SK-N-SH treated with all-trans-retinoic acid at 6 μM for 48 hours (cell line): ENCODE measurements at places on chromosomes 5 and 9.

DNA sequence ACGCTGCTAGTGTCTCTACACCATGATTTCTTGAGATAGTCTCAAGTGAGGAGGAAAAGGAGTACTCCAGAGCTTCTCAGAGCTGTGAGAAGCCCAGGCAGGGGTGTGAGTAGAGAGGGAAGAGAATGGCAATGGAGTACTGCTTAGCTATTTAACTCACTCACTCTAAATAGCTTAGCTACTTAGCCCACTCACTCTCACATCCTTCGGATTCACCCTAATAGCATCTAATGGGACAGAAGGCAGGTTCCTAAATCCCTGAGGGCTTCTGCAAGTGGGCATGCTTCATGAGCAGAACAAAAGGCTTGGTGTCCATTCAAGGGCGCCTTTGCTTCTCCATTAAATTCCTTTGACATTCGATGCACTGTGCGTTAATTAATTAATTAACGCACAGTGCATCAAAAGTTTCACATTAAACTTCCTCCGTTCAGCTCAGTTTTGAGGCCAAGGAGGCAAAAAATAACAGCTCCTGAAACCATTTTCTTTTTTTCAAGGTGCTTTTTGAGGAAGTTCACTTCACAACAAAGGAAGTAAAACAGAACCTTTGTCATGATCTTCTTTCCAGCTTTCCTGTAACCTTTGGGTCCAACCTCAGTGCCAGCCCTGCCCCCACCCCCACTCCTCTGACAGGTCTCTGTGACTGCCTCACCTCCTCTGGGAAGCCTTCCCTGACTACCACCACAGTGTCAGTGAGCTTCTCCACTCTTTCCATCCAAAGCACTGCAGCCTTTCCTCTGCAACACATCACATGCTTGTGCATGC, 294.0 kb downstream of the SEC61B start:
- ATAC-seq, result no peak

DNA sequence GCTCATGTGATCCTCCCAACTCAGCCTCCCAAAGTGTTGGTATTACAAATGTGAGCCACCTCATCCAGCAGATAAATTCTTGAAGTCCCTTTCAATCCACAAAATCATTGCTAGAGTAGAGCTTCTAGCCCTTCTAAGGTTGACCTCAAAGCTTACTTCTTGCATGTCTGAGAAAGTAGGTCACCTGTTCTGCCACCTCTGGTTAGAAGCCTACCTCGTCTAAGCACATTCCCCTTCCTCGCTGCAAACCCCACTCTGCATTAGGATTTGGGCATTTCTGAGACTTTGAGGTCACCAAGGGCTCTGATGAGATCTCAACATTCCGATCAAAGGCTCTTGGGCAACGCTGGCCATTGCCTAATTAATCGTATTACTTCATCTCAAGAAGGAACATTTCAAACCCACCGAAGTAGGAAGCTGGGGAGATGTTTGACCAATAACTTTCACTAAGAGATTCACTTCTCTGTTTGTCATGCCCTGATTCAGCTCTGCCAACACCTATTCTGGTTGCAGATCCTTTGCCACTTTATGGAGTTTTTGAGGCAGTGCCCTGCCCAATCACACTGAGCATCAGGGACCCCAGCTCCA, 8.6 kb downstream of the ADAM19 start:
- no peak for ATAC-seq

GRCh38 chr9:462606-463005, 247.9 kb downstream of the DOCK8 start:
- no peak for ATAC-seq

DNA sequence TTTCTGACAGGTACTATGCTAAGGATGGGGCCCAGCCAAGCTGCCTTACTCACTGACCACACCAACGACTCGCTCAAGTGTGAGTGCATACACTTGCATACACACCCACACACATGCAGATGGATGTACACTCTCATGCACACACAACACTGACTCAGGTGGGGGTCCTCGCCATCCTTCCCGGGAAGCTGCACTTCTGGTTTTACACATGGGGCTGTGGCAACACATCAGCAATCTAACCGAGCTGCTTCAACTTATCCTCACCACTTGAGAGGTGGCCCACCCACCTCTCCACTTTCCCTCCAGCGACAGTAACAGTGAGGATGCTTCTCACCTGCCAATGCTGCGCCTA, 67.2 kb upstream of the SLC25A51 start:
- ATAC-seq, result no peak

DNA sequence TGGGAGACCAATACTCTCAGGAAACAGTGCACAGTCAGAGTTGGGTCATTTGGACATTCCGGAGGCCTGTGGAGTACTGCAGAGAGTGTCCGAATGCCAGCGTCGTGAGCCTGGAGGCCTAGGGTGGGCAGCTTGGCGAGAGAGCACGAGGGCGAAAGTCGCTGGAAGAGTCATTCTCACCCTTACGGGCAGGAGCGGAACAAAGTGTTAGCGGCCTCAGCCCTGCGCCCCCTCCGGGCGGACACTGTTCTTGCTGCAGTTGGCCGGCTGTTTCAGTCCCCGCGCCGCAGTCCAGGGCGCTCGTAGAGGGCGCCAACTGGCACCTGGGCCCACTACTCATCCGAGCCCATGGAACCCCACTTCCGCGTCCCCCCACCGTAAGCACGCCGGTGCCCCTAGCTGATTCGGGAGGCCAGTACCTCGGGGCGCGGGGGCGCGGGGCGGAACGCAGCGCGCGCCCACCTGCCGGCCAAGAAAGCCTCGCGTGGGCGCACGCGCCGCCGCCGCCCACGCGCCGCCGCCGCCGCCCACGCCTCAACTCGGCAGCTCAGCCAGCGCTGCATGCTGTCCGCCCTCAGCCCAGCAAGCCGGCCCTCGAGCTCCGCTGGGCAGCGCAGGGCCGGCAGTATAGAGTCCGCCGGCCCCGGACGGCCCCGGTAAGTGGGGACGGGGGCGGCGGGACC, 99.7 kb upstream of the CCL21 start:
- ATAC-seq, result peak; percentile 70

DNA sequence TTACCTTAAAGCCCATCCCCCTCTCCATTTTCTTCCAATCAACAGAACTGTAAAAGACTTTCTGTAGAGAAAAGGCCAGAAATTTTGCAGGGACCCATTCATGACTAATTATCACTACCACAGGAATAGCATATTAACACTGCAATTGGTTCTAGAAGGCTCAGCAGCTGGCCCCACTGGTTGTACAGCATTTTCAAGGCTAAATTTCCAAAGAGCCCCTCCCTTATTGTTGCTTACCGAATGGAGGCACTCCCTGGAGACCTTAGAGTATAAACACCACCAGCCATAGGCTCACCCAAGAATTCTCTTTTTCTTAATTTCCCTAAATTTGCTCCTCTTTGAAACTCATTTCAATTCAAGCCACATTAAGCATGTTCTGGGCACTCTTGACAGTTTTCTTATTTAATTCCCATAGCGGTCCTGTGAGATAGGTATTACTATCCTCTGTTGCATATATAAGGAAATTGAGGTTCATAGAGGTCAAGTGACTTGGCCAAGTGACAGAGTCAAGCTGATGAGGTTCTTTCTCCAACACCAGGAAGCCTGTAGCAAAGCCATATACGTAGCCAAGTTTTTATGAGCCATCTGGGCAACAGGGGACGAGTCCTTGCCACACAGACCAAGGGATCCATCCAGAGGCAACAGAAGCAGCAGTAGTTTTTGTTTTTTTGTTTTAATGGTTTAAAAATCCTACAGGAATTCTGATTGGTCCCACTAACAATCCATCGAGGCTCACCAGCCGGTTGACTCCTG, 83.9 kb upstream of the NR5A1 start:
- no peak for ATAC-seq

DNA sequence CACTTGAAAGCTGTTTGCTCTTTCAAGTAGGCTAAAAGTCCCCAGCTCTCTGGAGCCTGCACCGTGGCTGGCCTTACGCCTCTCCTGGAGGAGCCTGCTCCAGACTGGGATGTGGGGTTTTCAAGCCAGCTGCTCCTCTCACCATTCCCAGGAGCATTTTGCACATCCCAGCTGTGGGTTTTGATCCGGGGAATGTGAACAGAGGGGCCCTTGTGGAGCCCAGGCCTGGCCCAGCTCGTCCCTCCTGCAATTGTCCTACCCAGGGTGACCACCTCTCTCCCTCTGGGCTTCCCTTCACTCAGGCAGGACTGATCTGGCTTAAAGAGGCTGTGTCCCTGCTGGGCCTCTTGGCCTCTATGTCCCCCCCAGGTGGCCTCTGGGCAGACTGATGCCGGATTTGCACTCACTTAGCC, 32.5 kb upstream of the TIFAB start:
- ATAC-seq, result no peak

- ATAC-seq, result no peak
These were observed 1556.5 kb upstream of the C9orf72 start for GRCh38 chr9:29129763-29130162.

- no peak for ATAC-seq
These were observed 69.9 kb upstream of the SELENOP start for GRCh38 chr5:42881416-42882117.

- ATAC-seq, result no peak
These were observed 230.6 kb downstream of the EBF1 start for GRCh38 chr5:158869092-158869491.

DNA sequence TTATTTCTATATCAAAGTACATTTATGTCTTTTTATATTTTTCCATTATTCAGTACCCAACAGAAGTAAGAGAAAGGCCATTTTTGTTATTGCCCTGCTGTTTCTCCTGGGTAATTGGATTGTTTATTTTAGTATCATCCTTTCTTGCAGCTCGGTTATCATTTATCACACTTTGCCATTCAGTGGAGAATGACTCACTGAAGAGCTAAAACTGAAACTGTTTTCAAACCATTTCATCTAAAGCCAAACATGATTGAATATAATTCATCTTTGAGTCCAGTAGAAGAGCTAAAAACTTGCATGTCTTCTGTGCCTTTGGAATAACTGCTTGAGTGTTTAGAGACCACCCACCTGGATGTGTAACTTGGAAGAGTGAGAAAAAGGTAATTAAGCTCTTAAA, 139.5 kb upstream of the PRDM9 start:
- no peak for ATAC-seq

- no peak for ATAC-seq
These were observed 252.2 kb downstream of the GOLPH3 start for GRCh38 chr5:31921852-31922305.
